ENCODE measurements at places on chromosomes 6 and 20.
A peak's percentile ranks its signal among the peaks of the same experiment; 100 is the strongest.

DNA sequence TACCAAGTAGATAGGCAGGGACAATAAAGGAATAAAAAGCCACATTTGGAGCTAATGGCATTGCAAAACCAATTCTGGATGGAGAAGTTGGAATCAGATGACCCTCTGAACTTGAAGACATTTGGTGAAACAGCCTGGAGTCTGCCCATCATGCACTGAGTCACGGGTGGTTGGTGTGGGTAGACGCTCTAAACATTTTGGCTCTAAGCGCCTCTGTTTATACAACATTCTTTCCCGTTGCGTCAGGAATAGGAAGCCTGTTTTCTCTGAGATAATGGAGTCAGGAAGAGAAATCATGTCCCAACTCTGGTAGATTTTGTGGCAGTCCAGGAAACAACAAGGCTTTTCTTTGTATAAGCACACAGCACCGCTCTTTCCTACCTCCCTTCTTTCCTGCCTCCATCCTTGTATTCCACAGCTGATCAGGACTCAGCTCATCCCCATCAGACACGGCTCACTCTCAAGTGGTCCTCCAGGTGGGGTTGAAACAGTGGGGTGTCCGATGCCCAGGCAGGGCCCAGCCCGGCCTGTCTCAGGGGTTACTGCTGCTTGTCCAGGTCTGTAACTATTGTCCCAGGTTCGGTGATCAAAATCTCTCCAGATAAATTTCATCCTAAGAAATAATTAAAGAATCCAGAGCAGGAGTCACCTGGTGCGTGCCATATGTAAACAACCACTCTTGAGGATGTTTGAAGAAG, 12.1 kb upstream of the RAMACL start:
- DNase-seq = no peak

- no peak for DNase-seq
Observed at GRCh38 chr20:58640446-58640845, 10.6 kb upstream of the STX16 start.

DNA sequence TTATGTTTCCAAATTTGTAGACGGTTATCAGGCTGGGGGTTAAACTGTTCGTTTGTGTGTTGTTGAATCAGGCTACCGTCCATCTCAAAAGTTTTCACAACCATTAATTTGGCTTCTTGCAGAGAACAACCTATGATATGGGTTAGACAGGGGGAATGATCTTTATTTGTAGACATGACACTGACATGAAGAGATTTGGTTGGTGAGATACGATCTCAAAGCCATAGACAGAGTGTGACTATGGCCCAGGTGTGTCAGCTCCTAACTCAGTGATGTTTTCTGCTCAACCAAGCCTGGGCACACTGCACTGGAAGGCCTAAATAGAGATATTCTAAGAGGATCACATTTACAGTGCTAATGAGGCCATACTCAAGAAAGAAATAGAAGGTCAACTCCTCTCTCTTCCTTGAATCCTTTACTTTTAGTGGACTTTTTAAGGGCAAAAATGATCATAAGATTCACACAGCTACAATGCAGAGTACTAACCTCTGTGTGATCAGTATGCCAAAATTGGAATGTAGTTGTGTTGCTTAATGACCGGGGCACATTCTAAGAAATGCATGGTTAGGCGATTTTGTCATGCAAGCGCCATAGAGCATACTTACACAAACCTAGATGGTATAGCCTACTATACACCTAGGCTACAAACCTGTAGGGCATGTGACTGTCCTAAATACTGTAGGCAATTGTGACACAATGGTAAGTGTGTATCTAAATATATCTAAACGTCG, 17.6 kb upstream of the SNRNP48 start:
- no peak for DNase-seq

- DNase-seq = no peak
Observed at GRCh38 chr6:119880840-119881239, 531.3 kb upstream of the MAN1A1 start.

DNA sequence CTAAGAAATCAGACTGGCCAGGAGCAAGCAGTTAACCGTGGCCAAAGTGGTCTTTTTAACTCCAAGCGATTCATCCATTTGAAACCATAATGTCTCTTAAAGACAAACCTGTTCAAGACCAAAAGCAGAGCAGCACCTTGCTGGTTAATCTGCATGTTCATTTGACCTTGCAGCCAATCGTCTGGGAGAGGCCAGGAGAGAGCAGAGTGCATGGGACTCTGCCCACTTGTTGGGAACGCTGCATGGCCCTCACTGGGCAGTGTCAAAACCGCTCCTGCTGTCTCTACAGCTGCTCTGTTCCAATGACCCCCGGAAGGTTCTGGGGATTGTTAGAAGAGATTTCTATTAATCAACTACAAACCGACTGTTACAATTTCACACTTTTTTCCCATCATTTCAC, 79.6 kb downstream of the OLIG3 start:
- DNase-seq = no peak

DNA sequence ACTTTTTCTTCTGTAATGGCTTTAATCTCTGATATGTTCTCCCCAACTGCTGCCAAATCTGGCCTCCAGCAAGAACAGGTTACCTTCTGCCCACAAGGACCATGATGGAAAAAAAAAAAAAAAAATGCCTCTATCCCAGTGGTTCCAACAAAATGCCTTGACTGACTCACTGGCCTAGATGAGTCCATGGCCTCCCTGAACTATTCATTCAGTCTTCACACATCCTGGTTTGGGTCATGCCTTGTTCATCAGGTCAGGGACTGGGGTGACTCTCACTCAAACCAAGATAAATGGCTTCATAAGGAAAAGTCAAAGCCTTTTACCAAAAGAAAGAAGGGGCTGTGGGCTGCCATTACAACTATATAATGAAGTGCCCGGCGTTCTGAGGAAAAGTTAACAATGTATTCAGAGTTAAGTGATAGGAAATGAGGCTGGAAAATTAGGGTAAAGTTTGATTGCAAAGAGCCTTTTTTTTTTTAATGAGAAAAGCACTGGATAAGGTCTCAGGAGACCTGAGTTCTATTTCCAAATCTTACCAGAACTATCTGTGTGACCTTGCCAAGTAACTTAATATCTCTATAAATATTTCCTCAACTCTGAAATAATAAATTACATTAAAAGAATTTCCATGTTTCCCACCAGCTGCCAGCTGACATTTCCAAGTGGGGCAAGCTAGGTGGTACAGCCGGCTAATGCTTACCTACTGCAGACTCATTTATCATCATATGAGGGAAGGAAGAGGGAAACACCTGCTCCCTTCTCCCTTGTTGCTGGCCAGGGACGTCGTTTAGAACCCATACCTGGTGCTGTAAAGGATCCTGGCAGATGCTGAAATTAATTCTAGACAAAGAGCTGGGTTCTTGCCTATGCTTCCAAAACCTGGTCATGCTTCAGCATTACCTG, 380.0 kb upstream of the MARCKS start:
- DNase-seq = no peak

DNA sequence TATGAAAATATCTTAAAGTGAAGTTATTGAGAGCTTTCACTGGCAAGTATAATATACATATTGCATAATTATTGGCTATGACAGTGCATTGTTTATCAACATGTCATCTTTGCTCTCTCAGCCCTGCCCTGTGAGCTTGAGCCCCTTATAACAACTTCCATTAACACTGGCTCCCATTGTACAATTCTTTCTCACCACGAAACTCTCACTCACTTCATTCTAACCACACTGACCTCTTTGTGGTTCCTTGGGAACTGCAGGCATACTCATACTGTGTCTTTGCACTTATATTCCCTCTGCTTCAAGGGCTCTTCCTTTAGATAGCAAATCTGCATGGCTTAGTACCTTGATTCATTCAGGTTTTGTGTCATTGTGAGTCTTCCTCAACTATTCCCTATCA, 411.8 kb downstream of the CDKAL1 start:
- no peak for DNase-seq

GRCh38 chr6:55669028-55669427, 90.0 kb upstream of the HMGCLL1 start:
- DNase-seq = no peak

DNA sequence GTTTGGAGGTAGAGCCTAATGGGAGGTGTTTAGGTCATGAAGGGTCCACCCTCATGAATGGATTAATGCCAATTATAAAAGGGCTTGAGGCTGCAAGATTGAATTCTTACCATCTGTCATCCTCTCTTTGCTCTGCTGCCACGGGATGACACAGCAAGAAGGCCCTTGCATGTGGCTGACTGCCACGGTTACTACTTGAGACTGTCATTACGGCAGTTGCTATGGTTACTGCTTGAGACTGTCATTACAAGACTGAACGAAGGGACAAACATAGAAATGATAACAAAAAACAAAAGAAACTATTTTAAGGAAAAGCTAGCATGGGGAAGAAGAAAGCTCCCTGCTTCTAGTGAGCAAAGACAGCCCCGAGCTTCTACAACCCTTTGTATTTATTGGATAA, 715.0 kb downstream of the TFAP2A start:
- no peak for DNase-seq

GRCh38 chr6:153729189-153729588, 309.9 kb upstream of the OPRM1 start:
- no peak for DNase-seq

GRCh38 chr6:90764001-90764400, 177.1 kb upstream of the MAP3K7 start:
- no peak for DNase-seq

GRCh38 chr6:37804586-37804985, 14.9 kb upstream of the ZFAND3 start:
- no peak for DNase-seq

DNA sequence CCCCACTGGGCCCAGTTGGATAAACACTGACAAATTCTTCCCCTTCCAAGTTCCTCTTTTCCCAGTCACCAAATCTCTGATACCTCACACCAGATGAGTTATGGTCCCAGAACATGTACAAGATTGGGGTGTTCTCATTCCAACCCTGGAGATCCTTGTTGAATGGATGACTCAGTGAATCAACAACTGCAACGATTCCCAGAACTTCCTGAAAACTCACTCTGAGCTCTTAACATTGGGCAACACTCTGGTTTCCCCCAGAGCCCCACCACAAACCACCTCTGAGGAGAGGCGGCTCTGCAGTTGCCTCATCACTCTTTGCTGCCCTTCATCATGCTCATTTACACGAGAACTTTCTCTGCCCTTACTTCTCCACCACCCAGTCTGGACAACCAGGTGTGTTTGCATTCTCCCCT, 115.2 kb downstream of the MRPL14 start:
- DNase-seq = no peak

- DNase-seq = no peak
Observed at GRCh38 chr6:165686596-165687365, 23.7 kb upstream of the PDE10A start.

GRCh38 chr6:38118791-38119365, 299.4 kb downstream of the ZFAND3 start:
- no peak for DNase-seq

DNA sequence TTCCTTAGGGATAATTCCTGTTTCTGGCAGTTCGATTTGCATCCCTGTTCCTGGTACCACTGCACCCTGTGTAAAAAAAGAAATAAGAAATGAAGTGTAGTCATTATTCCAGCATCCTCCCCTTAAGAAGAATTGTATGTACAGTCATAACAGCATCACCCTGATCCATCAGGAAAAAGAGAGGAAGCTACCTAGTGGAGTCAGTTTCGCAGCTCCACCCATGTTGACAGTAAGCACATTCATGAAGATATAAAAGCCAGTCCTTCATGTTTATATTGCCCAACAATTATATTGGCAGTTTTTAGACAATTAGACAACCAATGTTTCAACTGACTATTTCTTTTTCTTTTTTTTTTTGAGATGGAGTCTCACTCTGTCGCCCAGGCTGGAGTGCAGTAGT, 21.2 kb upstream of the HLA-G start:
- no peak for DNase-seq

GRCh38 chr6:164109770-164110140, 695.2 kb downstream of the QKI start:
- peak; percentile 25 for DNase-seq
